AG04449 (cell line): ENCODE measurements at places on chromosomes 4 and X.

GRCh38 chr4:51884055-51884454 lies 41.1 kb downstream of the DCUN1D4 start:
- DNase-seq: no peak

DNA sequence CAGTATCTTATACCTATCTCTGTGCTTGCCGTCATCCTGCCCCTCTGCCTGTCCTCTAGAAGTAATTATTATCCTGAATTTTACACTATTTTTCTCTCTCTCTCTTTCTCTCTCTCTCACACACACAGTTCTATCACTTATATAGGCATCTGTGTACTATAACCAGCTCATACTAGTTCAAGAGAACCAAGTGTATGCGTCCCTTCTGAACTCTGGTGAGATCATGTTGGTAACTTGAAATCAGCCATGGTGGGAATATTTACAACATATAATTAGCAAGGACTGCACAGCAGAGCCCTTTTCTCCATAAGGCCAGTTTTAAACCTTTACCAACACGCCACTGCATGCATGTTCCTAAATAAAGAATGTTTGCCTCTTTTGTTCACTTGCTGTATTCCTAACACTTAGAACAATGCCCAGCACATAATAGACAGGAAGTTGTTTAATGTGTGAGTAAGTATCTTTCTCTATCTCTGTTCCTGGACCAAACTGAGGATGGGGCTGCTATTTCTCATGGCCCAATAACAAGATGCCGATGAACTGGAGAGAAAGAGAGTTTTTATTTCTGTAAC lies 51.1 kb upstream of the IL21 start:
- no peak for DNase-seq

DNA sequence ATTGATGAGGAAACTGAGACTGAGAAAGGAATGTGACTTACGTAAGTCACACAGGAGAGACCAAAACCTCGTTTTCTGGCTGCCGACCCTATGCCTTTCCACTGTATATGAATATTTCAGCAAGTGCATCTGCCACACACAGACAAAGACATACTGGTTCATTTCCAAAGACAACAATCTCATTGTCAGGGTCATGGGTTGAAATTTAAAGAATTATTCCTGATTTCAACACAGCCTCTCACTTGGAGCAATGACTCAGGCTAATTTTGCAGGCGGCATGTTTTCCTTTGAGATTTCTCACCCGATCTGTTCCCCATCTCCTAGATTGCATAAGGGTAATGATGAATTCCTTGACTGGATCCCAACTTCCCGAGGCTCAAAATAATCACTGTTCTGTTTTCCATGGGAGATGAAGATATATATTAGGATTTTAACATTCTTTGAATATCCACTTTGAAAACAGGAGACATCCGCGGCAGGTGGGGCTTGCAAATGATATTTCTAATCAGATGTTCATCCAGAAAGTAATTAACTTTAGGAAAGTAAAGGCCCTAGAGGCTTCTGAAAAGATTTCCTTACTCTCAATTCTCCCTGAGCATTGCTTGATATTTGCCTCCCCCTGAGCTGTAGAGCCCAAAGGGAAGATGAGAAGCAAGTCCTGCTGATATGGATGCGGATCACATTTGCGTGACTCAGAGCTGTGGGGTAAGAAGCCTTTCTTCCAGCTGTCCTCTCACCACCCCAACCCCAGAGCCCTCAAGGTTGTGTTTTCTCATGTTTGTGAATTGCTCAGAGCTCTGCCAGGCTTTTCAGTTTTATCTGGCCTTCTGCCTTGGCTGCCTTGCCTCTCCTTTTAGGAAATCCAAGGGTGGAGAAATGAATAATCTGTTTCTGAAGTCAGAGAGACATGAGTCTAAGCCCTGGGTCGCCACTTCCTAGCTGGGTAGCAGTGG lies 361.1 kb upstream of the BOD1L1 start:
- DNase-seq: peak; percentile 92

DNA sequence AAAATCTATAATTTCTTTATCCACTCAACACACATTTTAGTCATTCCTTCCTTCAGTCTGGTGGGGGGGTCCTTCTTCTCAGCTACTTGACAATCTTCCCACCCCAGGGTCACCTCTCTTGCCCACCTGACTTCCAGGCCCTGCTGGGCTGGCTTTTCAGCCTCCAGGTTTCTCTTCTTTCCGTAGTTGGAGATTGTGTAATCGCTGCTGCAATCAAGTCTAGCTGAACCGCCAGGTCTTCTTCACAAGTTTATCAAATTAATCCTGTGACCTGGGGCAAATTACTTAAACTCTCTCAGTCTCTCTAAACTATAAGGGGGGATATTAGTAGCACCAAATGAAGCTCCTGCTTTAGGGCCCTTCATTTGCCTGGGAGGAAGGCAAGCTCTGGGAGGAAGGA lies 102.9 kb upstream of the TNIP3 start:
- no peak for DNase-seq

DNA sequence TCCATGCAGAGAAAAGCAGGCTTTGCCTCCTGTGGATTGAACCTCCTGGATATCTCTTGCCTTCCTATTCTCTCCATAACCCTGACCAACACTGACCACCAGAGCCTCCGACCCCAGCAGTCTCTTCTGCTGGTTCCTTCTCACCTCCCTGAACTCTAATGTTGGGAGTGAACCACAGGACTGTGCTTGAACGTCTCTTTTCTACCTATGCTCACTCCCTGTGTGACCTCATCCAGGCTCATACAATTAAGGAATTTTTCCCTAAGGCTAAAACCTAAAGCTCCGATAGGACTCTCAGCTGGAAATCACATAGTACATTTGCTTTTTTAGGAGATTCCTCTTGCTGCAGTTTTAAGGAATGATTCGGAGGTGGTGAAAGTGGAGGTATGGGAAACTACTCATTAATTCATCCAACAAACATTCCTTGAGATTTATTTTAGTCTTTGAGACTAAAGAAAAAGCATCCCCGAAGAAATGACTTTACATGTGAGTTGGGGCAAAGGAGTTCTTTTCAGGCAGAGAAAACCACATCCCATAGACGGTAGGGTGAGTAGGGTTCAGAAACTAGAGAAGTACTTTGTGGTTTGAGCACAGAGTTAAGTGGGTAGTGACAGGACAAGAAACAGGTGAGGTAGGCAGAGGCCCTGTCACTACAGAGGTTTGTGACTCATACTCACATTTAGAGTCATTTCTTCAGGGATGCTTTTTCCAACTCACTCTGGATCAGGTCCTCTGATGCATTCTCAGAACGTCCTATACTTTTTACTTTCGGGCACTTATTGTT lies 30.8 kb downstream of the NDNF start:
- no peak for DNase-seq

GRCh38 chr4:81884986-81885385 lies 413.3 kb upstream of the RASGEF1B start:
- DNase-seq: no peak

GRCh38 chr4:184446132-184446658 lies 28.2 kb downstream of the IRF2 start:
- no peak for DNase-seq

DNA sequence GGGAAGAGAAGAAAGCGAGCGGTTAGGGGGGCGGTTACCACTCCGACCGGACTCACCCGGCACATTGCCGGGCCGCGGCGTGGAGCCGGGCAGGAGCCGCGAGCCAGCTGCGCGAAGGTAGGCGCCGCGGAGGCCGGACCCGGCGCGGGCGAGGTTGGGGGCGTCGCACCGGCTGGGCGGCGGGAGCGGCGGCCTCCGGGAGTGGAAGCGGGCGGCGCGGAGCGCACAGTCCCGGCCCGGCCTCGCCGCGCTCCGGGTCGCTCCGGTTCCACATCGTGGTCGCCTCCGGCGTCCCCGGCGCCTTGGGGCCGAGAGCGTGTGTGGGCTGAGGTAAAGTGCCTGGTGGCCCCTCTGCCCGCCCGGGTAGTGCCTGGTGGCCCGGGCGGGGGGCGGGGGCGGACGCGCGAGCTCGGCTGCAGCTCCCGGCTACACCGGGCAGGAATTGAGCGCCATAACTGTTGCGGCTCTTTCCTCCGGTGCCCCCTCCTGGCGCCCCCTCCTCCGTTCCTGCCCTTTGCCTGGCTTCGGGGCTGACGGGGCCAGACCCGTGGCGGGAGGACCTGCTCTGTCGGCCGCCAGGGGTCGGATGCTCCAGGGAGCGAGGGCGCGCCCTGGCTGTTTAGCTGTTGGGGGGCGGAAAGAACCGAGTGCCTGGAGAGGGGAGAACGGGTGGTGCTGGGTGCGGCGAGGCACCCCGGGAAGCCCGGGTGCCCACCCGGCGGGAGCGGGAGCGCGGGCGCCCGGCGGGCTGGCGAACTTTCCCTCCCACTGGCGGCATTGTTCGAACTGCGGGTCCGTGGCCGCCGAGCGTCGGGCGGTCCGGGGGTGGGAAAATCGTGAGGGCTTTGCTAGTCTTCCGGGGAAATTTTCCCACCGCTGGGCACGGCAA lies 626 bp downstream of the JADE3 start:
- DNase-seq: no peak

GRCh38 chr4:100742045-100742444 lies 224.2 kb upstream of the EMCN start:
- no peak for DNase-seq

DNA sequence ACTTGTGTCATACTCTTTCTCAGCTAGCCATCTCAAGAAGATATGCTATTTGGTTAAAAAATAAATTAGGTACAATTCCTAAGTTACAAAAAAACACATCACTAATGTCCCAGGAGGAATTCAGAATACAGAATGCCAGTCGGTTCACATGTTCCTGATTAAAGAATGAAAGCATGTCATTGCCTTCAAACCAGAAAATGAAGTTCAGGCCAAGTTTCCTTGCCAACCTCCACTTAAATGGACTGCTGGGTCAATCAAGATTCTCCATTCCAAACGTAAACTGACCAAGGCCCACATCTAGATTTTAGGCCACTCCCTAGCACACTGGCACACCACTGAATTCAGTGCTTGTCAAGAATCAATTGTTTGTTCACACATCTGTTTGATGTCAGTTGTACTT lies 6.5 kb downstream of the PIGA start:
- DNase-seq: no peak

DNA sequence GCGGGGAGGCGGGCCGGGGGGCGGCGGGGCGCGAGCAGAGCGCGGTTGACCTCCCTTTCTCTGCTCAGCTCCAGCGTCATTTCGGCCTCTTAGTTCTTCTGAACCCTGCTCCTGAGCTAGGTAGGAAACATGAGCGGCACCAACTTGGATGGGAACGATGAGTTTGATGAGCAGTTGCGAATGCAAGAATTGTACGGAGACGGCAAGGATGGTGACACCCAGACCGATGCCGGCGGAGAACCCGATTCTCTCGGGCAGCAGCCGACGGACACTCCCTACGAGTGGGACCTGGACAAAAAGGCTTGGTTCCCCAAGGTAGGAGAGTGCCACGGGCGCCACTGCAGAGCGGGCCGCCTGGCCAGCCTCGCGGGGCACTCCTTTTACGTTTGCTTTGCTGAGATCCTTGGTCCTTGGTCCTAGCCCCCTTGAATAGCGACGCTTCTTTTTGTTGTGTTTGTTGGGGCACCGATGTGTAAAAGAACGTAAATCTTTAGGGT lies at the start of gene HTATSF1:
Gene HTATSF1 (plus strand): TSS at position 37 of the 497 bp plus-strand sequence. CDS start 93 bp downstream, at position 130.
- DNase-seq: no peak

- DNase-seq: no peak
Observed at GRCh38 chrX:134075894-134076718, 90.7 kb upstream of the GPC3 start.
